ENCODE measurements at places on chromosomes 7 and 10.

GRCh38 chr7:85828614-85829013, 641.8 kb upstream of the SEMA3D start:
- DNase-seq = no peak

DNA sequence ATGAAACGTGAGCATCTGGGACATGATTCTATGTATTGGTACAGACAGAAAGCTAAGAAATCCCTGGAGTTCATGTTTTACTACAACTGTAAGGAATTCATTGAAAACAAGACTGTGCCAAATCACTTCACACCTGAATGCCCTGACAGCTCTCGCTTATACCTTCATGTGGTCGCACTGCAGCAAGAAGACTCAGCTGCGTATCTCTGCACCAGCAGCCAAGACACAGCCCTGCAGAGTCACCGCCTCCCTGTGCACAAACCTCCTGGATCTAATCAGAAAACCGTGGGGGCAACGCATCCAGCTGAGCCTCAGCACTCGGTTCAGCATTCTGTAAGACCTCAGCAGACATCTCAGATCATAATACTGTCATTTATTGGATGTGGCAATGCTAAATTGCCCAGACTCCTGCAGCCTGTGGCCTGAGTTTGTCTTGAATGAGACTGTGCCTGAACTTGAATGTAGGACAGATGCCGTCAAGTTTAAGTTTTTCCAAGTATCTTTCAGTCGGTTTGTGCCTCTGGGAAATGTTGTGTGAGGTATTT, 41.5 kb upstream of the PRSS58 start:
- no peak for DNase-seq

DNA sequence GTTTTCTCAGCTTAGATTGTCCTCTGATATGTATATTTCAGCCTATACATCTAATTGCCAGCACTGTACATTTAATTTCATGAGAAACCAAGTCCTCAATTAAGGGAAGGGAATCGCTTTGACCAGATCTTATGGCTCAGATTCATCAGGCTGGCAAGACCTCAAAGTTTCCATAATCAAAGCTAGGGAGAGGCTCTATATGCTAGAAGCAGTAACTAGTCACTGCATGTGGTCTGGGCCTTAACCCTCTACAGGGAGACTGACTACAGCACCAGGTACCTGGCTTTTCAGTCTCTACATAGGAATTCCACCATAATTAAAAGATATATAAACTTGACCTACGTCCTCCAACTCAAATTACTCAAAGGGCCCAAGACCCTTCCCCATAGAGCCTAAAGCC, 97.4 kb upstream of the JAZF1 start:
- no peak for DNase-seq

- no peak for DNase-seq
Observed at GRCh38 chr7:36942955-36943354, 218.7 kb upstream of the AOAH start.

DNA sequence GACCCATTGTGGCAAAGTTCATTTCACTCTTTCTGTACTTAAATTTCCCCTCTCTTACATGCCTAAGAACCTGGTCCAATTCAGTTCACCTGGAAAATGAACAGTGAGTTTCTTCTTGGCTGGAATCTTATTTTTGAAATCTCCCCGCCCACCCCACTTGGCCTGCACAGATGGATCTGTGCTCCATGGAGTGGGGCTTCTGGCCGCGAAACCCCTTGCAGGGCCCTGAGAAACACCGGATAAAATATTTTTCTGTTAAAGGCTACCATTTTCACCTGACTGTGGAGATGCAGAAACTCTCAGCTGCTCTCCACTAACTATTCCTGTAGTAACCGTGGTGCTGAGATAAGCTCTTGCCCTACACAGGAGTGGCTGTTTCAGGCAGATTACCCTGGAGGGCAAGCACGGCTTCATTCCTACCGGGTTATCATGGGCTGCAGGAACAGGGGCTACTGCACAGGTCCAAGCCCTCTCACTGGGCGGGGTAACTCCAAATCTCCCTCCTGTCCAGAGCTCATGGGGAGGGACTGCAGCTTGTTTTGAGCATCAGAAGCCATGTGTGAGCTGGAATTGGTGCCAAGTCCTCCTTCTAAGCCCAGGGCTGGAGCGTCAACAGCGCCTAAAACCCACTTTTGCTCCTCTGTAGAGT, 118.9 kb downstream of the PRPF18 start:
- no peak for DNase-seq

DNA sequence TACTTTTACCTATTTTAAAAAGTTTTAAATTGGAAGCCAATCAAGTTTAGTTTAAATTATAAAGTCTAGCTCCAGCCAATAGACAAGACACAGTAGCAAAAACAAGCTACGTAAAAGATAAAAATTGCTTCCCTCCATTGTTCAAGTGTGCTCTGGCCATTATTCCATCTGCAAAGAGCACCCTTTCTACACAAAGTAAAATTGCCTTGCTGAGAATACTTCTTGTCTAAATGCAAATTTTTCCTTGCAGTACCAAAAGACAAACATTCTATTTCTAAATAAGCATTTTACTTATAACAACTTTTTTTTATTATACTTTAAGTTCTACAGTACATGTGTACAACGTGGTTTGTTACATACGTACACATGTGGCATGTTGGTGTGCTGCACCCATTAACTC, 75.9 kb upstream of the ZNF746 start:
- DNase-seq = no peak

GRCh38 chr10:62099299-62099698, 169.3 kb downstream of the RTKN2 start:
- DNase-seq = no peak

DNA sequence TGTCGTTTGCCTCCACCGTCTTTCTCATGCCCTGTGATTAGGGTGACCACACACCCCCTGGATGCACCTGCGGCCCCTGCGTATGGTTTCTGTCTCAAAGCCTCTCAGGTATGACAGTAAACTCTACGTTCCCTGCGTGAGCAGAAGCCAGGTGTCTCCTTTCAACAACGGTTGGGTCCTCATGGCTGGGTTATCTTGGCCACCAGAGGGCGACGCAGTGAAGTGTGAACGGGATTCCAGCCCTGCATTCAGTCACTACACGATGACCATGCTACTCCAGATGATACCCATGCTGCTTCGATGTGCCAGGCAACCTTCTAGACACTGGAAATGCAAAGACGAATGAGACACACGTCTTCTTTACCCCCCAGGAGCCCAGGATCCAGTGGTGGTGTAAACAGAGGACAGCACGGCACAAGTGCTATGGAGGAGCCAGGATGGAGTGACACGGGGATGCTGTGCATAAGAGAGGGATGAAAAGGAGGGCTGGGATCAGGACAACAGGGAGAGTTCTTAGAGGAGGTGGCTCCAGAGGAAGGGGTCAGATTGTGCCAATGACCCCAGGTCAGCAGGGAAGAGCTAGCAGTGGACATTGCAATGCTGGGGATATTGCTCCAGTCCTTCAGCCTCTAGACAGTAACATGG, 228.1 kb upstream of the PFKP start:
- DNase-seq = no peak

GRCh38 chr7:120856621-120857352, 1.2 kb downstream of the TSPAN12 start:
- no peak for DNase-seq

DNA sequence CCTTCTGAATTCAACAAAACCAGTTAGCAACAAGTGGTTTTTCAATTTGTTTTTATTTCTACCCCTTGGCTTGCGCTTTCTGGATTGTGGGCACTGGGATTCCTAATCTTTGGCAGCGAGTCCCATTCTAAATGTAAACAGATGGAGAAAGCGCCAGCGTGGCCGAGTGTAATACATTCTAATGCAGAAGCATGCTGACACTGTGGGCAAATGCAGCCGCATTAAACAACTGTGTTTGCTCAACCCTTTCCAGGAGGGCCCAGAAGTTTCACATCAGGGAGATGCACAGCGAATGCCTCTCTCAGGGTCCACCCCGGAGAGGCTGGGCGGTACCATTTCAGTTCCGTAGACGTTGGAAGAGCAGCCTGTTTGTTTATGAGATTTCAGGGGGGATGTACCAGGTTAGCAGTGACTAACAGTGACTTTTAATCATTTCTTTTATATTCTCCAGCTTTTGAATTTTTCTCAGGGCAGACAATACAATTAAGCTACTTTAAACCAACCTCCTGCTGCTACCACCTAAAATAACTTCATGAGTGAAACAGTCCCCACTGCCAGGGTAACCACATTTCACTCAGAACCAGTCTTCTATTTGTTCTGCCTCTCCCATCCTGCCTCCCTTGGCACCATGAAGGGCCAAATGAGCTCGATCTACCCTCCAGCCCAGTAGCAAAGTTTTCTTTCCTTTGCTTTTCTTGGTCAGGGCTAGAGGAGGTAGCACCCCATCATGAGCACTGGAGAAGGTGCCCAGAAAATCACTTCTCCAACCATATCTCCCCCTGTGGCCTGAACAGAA, 164.2 kb upstream of the ITGB1 start:
- no peak for DNase-seq

- DNase-seq = no peak
Observed at GRCh38 chr10:127600479-127600878, 51.4 kb downstream of the NPS start.

DNA sequence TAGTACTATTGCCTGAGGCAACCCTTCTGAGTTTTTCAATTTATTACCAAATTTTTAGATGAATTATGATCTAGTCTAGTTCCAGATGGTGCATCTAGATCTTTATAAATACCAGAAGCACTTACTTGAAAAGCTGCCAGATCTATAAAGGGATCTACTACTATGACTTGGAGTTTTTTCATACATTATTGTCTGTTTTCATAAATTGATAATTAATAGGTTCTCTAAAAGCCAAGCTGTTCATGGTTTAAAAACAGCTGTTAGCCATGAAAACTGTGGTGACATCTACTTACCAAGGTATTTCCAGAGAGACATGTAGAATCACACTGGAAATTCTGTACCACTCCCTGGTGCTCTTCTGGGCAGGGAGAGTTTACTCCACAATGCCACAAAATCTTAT, 786.5 kb upstream of the C7orf33 start:
- DNase-seq = no peak

DNA sequence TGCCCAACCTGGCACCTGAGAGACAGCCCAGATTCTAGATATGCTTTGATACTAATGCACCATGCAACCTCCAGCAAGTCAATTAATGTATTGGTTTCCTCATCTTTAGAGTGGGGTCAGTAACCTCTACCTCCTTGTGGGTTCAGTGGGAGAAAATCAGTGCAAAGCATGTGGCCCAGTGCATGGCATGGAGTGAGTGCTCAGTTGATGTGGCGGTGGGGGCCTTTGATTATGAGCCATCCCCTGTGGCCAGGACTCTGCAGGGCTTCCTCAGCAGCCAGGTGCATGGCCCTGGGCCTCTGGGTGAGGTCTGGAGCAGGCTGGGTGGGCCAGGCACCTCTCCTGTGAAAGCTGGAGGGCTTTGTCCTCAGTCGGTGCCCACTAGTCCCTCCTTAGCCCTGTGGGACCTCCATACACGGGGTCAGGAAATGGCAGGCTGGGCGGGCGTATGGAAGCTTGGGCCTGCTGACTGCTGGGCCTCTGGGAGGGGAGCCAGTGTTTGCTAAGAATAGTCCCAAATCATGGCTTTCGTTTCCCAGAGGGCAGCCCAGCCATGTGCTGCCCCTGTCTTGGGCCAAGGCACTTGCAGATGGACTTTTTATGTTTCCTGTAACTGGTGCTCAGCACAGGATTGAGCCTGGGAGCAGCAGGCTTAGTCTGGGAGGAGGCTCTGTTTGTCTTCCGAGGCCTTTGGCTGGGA, 3.4 kb downstream of the PALD1 start:
- DNase-seq = no peak

GRCh38 chr7:72298912-72299311, 113.2 kb downstream of the CALN1 start:
- DNase-seq = no peak

GRCh38 chr7:150935149-150935548, 43.0 kb downstream of the KCNH2 start:
- no peak for DNase-seq

DNA sequence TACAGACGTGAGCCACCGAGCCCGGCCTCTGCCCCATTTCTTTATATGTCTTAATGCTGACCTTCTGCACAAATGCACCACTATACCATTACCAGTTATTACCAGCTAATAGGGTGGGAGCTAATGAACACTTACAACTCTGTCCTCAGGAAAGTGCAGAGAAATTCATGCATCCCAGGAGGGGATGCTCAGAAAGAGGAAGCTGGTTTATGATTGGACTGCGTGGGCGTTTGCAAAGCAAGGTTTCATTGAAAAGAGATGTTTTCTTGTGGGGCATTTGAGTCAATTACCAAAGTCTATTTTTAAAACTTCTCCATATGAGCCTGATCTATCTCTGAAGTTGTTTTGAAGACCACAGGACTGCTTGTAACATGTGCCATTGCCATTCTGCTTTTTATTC, 417.7 kb upstream of the CELF2 start:
- no peak for DNase-seq

DNA sequence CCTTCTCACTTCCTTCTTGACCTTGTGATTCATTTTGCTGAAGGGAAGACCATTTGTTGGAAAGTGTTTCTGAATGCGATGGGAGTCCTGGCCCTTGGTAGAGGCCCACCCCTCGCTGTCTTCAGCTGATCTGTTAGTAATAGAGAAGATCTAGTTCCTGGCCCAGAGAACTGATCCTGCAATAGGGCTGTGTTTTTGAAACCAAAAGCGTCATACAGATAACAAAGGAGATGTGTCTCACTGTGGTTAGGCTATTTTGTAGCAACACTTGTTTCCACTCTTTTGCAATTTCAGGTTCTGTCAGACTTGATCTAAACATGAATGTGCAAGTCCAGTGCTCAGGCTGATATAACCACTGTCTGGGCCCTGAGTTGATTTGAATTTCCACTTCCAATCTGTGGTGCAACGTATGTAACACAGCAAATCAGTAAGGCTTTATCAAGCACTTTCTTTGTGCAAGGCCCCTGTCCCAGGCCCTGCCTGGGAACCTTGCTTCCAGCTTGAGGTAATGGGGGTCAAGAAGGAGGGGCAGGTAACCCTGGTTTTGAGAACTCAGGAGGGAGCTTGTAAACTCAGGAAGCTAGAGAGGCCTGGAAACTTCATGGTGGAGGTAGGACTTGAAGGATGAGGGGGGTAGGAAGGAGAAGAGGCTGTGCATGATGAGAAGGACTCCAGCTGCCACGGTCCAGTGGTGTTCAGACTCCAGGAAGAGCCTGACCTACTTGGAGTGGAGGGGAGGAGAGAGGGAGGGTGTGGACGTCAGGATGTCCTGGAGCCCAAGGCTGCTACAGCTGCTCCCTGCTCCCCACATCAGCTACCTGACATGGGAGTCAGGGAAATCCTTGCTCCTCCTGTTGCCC, 42.2 kb upstream of the SRGN start:
- DNase-seq = peak; percentile 96

- DNase-seq = no peak
Observed at GRCh38 chr7:77262316-77262715, 62.7 kb upstream of the FGL2 start.

DNA sequence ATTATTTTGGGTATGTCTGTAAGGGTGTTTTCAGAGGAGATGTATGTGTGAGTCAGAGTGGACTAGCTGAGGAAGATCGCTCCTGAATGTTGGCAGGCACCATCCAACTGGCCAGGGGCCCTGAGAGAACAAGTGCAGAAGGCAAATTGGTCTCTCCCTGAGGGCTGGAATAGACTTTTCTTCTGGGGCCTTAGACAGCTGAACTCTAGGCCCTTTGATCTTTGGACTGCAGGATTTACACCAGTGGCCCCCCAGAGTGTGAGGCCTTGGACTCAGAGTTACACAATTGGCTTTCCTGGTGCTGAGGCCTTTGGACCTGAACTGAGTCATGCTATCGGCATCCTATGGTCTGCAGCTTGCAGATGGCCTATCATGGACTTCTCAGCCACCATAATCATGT, 217.2 kb downstream of the REEP3 start:
- no peak for DNase-seq

GRCh38 chr10:851901-852300, 79.6 kb downstream of the LARP4B start:
- DNase-seq = no peak
